ENCODE measurements at places on chromosomes 3 and 15. TPM values are rescaled to one million over a fixed set of nuclear protein-coding genes. Genes with fewer than 3 reads are reported as not detected.

GRCh38 chr15:39461536-39462130 lies 119.2 kb upstream of the THBS1 start:
- no peak overlapping the region for H3K27ac ChIP-seq
- H3K36me3 ChIP-seq = no peaks in the 10 kb centered on the region
- H3K27me3 ChIP-seq = peaks cover 13% of the 10 kb centered on the region
- H3K4me3 ChIP-seq = no peak overlapping the region
- H3K4me1 ChIP-seq = no peaks in the 10 kb centered on the region

The MNS1 gene
- total RNA-seq = 0.94 TPM

The ELP6 gene
- 48.8 TPM for total RNA-seq

DNA sequence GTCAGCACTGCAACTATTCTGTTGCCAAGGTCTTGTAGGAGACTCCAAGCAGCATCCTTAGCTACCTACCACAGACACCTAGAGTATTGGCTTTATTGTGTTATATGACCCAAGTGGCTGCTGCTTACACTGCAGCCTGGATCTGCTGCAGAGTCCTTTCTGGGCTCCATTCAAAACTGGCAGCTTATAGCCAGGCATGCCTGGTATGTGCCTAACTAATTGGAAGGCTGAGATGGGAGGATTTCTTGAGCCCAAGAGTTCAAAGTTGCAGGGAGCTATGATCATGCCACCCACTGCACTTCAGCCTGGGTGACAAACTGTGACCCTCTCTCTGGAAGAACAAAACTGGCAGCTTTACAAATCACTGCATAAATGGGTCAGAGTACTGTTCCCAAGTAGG lies 8.6 kb downstream of the NDUFB4 start:
- H3K4me3 ChIP-seq = no peak overlapping the region
- no peak overlapping the region for H3K27ac ChIP-seq
- no peaks in the 10 kb centered on the region for H3K27me3 ChIP-seq
- H3K36me3 ChIP-seq = peaks cover 19% of the 10 kb centered on the region
- DNase-seq = no peak
- H3K4me1 ChIP-seq = no peaks in the 10 kb centered on the region

The TGM4 gene
- total RNA-seq = not detected

GRCh38 chr3:123664753-123665152 lies 79.9 kb upstream of the HACD2 start:
- H3K4me3 ChIP-seq = no peak overlapping the region
- no peak for DNase-seq
- no peaks in the 10 kb centered on the region for H3K36me3 ChIP-seq
- peaks cover 4% of the 10 kb centered on the region for H3K4me1 ChIP-seq

The ADAMTS9 gene
- not detected for total RNA-seq

DNA sequence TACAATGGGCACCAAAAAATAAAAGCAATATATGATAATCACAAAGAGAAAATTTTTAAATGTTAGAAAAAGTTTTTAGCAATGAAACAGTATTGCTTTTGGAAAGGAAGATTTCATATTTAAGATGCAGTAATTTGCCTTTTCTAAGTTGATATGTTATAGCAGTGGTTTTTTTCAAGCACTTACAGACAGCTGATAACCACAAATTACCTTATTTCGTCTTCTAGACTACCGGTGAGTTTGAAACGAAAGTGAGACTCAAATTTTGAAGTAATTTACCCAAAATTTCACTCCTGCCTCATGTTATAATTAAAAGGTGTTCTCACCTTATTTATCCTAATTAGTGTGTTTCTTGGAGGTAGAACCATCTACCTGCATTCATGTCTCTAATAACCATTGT lies 207.8 kb downstream of the MCTP2 start:
- H3K27me3 ChIP-seq = no peaks in the 10 kb centered on the region
- no peak overlapping the region for H3K4me3 ChIP-seq
- no peak for DNase-seq
- H3K27ac ChIP-seq = no peak overlapping the region
- peaks cover 18% of the 10 kb centered on the region for H3K36me3 ChIP-seq

- H3K4me3 ChIP-seq = no peak overlapping the region
- H3K36me3 ChIP-seq = no peaks in the 10 kb centered on the region
- H3K27ac ChIP-seq = no peak overlapping the region
- no peaks in the 10 kb centered on the region for H3K27me3 ChIP-seq
Observed at GRCh38 chr3:76943058-76943457, 96.8 kb upstream of the ROBO2 start.

- no peaks in the 10 kb centered on the region for H3K4me1 ChIP-seq
- H3K27me3 ChIP-seq = no peaks in the 10 kb centered on the region
- no peak overlapping the region for H3K27ac ChIP-seq
- H3K36me3 ChIP-seq = no peaks in the 10 kb centered on the region
- H3K4me3 ChIP-seq = no peak overlapping the region
- DNase-seq = no peak
Observed at GRCh38 chr3:5757213-5757804, 569.8 kb downstream of the EDEM1 start.

GRCh38 chr3:50627407-50628051 lies 10.6 kb downstream of the MAPKAPK3 start:
- H3K4me3 ChIP-seq = no peak overlapping the region
- no peaks in the 10 kb centered on the region for H3K27me3 ChIP-seq
- H3K4me1 ChIP-seq = peaks cover 91% of the 10 kb centered on the region
- DNase-seq = no peak

- no peak overlapping the region for H3K27ac ChIP-seq
- H3K4me3 ChIP-seq = no peak overlapping the region
Observed at GRCh38 chr3:57086201-57086600, 25.7 kb downstream of the SPATA12 start.

DNA sequence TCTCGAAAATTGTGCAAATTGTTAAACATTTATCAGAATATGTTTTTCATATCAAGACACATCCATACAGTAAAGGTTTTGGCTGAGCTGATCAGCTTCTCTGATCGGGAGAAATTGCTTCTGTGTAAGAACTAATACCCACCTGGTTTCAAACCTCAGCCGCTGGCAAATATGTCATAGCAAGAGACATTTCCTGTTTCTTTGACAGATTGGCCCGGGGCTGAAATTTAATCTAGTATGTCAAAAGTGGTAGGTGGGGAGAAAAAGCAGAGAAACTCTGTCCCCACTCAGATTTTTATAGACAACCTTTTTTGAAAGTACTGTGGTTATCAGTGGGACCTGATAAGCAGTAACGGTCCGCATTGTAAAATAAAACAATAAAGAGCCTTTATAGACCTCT lies 88.8 kb upstream of the SLC24A5 start:
- H3K27ac ChIP-seq = no peak overlapping the region
- DNase-seq = no peak
- H3K36me3 ChIP-seq = no peaks in the 10 kb centered on the region
- no peaks in the 10 kb centered on the region for H3K4me1 ChIP-seq
- H3K4me3 ChIP-seq = no peak overlapping the region

GRCh38 chr3:179876440-179876839 lies 160.3 kb downstream of the PEX5L start:
- no peak for DNase-seq
- no peak overlapping the region for H3K27ac ChIP-seq
- peaks cover 3% of the 10 kb centered on the region for H3K4me1 ChIP-seq
- H3K4me3 ChIP-seq = no peak overlapping the region
- peaks cover 31% of the 10 kb centered on the region for H3K27me3 ChIP-seq

The TBC1D21 gene
- not detected for total RNA-seq

The IL17RC gene
- 0.30 TPM for total RNA-seq

DNA sequence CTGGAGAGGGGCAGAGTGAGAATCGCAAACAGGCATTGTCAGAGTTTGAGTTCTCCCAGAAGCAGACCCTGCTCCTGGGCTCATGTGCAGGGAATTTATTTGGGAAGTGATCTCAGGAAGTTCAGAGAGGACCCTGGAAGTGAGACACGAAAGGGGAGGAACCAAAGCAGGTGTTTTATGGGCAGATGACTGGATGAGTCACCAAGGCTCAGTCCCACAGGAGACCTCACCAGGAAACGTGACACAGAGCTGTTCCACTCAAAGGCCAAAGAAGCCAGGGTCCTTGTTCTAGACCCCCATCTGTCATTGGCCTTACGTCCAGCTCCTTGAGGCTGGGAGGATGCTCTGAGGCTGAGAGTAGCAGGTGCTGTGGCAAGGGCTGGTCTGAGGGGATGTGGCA lies 43.4 kb upstream of the SEC22A start:
- DNase-seq = no peak
- H3K4me1 ChIP-seq = no peaks in the 10 kb centered on the region
- no peak overlapping the region for H3K4me3 ChIP-seq
- H3K36me3 ChIP-seq = no peaks in the 10 kb centered on the region
- no peak overlapping the region for H3K27ac ChIP-seq

GRCh38 chr3:31249545-31249944 lies 283.2 kb upstream of the STT3B start:
- H3K4me1 ChIP-seq = peaks cover 61% of the 10 kb centered on the region
- H3K36me3 ChIP-seq = peaks cover 28% of the 10 kb centered on the region
- DNase-seq = no peak

The POMGNT2 gene
- 9.0 TPM for total RNA-seq

DNA sequence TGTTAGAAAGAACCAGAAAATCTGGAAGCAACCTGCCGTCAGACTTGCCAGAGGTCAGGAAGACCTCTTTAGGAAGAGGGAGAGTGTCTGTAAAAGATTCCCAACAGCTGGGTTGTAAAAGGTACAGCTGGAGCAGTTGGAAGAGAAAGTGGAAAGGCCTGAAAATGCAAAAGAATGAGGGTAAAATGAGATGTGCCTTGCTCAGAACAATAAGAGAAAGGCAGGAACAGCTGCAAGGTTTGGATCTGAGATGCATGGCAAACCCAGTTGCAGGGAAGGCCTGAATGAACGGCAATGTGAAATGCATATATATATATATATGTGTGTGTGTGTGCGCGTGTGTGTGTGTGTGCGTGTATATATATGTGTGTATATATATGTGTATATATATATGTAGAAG lies 88.1 kb downstream of the ZIC1 start:
- H3K4me1 ChIP-seq = no peaks in the 10 kb centered on the region
- no peak overlapping the region for H3K27ac ChIP-seq
- no peaks in the 10 kb centered on the region for H3K27me3 ChIP-seq
- H3K36me3 ChIP-seq = no peaks in the 10 kb centered on the region

- no peak for DNase-seq
- peaks cover 5% of the 10 kb centered on the region for H3K4me1 ChIP-seq
- H3K36me3 ChIP-seq = peaks cover 10% of the 10 kb centered on the region
- H3K27ac ChIP-seq = no peak overlapping the region
- no peaks in the 10 kb centered on the region for H3K27me3 ChIP-seq
Observed at GRCh38 chr3:53223025-53223424, 32.8 kb downstream of the TKT start.

DNA sequence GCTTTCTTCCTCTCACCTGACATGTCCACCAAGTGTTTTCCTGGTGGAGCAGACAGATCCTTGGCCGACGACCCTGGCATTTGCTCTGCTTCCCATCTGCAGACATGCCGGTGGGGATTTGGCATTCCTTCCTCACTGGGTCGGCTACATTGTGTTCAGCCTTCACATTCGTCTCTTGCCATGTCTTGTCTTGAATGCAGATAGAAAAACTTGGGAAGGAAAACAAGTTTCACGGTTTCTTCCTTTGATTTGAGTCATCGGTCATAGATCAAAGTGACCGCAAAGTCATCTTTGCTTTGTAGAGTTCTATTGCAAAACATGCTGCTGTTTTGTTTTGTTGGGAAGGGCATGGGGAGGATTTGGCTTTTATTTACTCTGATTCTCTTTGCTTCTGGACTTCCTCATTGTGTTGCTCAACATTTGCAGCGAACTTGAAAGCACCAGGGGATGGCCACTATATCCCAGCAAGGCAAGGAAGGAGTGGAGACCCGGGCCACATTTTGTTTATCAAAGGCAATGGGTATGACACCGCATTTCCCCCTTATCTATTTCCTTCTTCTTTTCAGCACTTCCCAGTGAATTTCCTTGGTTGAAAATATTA lies 321.3 kb downstream of the CACNA2D3 start:
- no peaks in the 10 kb centered on the region for H3K4me1 ChIP-seq
- no peak overlapping the region for H3K27ac ChIP-seq
- no peaks in the 10 kb centered on the region for H3K36me3 ChIP-seq
- H3K4me3 ChIP-seq = no peak overlapping the region

- H3K4me1 ChIP-seq = no peaks in the 10 kb centered on the region
- H3K36me3 ChIP-seq = no peaks in the 10 kb centered on the region
- H3K27ac ChIP-seq = no peak overlapping the region
Observed at GRCh38 chr3:149373235-149374125, 4.0 kb downstream of the TM4SF1 start.

DNA sequence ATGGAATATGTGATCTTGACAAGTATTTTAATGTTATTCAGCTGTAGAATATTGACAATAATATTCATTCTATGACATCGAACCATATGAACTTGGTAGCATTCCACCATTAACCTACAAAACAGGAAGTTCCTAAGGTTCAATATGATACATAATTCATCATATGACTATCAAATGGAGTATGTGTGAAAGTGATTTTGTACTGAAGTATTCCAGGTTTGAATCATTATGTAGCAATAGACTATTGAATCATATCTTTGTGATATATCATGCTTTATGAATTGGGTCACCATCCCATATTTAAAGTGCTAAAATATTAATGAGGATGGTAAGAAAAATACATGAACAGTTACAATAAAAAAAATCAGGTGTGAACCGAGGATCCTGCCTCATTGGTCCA lies 95.1 kb downstream of the TP63 start:
- no peaks in the 10 kb centered on the region for H3K36me3 ChIP-seq
- no peak overlapping the region for H3K27ac ChIP-seq
- no peak overlapping the region for H3K4me3 ChIP-seq
- no peaks in the 10 kb centered on the region for H3K4me1 ChIP-seq
- H3K27me3 ChIP-seq = peaks cover 3% of the 10 kb centered on the region

GRCh38 chr3:139482206-139482605 lies 5.9 kb upstream of the RBP2 start:
- H3K4me1 ChIP-seq = no peaks in the 10 kb centered on the region
- no peaks in the 10 kb centered on the region for H3K36me3 ChIP-seq
- no peak for DNase-seq
- H3K27ac ChIP-seq = no peak overlapping the region
- no peak overlapping the region for H3K4me3 ChIP-seq

The DAZL gene
- total RNA-seq = 0.07 TPM

GRCh38 chr3:71447803-71448202 lies 135.7 kb downstream of the FOXP1 start:
- DNase-seq = no peak
- H3K27ac ChIP-seq = peak overlapping the region; percentile 39
- no peaks in the 10 kb centered on the region for H3K27me3 ChIP-seq
- no peak overlapping the region for H3K4me3 ChIP-seq
- H3K4me1 ChIP-seq = peaks cover 78% of the 10 kb centered on the region
- peaks cover 8% of the 10 kb centered on the region for H3K36me3 ChIP-seq

DNA sequence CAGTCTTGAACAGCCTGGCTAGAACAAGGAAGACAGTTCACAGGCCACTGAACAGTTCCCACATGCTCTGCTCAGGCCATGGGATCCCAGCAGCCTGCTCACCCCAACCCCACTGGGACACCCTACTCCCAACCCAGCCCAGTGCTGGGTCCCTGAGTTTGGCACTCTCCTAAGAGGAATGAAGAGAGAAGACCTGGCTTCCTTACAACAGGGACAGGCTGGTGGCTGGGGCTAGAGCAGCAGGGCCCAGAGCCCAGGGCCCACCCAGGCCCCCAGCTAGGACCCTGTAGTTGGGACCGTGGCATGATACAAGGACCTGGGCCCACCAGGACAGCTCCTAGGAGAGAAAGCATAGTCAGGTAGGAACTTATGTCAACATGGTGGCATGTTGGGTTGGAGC lies 43.4 kb downstream of the SEMA3G start:
- H3K27me3 ChIP-seq = no peaks in the 10 kb centered on the region
- peaks cover 21% of the 10 kb centered on the region for H3K36me3 ChIP-seq
- no peak for DNase-seq
- no peak overlapping the region for H3K4me3 ChIP-seq

Data from activated CD8-positive, alpha-beta memory T cell treated with anti-CD3 and anti-CD28 coated beads, Interleukin-2, amount 10 ng/mL, durations not matched to agents 7 days and 5 days (primary cell).